ENCODE measurements at places on chromosomes 12 and 14.
A peak's percentile ranks its signal among the peaks of the same experiment; 100 is the strongest.

GRCh38 chr12:79737875-79738718 lies 47.3 kb upstream of the PAWR start:
- peak; percentile 8 for DNase-seq

DNA sequence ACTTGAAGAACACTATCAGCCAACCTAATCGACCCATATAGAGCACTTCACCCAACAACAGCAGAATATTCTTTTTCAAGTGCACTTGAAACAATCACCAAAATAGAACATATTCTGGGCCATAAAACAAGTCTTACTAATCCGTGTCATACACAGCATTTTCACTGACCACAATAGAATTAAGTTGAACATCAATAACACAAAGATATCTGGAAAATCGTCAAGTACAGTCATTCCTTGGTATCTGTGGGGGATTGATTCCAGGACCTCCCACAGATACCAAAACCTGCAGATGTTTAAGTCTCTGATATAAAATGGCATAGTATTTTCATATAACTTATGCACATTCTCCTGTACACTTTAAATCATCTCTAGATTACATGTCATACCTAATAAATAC lies 295.7 kb downstream of the BCL11B start:
- no peak for DNase-seq

GRCh38 chr12:54039417-54040147 lies 6.7 kb downstream of the HOXC5 start:
- DNase-seq: no peak

DNA sequence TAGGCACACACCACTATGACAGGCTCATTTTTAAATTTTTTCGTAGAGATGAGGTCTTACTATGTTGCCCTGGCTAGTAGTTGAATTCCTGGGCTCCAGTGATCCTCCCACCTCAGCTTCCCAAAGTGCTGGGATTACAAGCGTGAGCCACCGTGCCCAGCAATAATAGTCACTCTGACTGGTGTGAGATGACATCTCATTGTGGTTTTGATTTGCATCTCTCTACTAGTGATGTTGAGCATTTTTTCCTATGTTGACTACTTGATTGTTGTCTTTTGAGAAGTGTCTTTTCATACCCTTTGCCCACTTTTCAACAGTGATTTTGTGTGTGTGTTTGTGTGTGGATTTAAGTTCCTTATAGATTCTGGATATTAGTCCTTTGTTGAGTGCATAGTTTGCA lies 26.3 kb downstream of the ATP2A2 start:
- DNase-seq: no peak

DNA sequence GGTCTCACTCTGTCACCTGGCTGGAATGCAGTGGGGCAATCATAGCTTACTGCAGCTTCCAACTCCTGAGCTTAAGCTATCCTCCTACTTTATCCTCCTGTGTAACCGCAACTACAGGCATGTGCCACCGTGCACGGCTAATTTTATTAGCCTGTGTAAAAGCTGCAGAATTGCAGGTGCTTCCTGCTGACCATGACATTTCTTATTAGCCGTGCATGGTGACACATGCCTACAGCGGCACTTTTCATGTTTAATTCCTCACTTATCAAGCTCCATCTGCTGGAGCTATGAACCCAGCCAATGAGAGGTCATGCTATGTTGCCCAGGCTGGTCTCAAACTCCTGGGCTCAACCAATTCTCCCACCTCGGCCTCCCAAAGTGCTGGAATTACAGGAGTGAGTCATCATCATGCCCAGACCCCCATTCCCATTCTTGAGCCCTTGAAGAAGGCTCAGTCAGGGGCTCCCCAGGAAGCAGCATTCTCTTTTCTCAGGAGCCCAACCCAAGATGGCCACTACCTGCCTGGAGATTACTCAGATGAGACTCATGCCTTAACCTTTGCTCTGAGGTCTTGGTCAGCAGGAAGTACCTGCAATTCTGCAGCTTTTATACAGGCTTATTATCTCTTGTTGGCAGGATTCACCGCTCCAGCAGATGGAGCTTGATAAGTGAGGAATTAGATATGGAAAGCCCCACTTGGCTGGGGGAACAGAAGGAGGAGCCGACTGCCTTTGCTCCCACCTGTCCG lies 503.2 kb downstream of the MED13L start:
- no peak for DNase-seq

GRCh38 chr14:71789005-71789404 lies 143.2 kb upstream of the RGS6 start:
- no peak for DNase-seq

- no peak for DNase-seq
Observed at GRCh38 chr14:100471441-100472093, 115.7 kb downstream of the BEGAIN start.

GRCh38 chr14:74134484-74134883 lies 49.7 kb downstream of the LIN52 start:
- DNase-seq: no peak

DNA sequence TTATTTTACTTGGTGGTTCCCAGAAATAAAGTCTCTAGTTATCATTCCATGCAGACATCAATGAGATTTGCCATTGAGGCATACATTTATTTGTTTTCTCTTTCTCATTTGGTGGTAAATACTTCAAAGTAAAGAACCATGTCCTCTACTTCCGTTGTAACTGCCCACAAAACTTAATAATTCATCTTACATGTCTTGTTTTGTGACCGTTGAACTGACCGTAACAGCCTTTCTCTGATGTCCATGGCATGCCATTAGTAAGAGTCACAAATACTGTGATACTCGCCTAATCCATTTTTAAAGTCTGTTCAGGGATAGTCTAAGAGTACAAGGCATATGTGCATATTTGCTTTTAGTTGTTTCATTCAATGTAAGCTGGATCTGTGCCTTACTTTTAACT lies 145.3 kb downstream of the ETV6 start:
- DNase-seq: no peak

GRCh38 chr12:55861871-55862270 lies 19.1 kb upstream of the MMP19 start:
- no peak for DNase-seq

DNA sequence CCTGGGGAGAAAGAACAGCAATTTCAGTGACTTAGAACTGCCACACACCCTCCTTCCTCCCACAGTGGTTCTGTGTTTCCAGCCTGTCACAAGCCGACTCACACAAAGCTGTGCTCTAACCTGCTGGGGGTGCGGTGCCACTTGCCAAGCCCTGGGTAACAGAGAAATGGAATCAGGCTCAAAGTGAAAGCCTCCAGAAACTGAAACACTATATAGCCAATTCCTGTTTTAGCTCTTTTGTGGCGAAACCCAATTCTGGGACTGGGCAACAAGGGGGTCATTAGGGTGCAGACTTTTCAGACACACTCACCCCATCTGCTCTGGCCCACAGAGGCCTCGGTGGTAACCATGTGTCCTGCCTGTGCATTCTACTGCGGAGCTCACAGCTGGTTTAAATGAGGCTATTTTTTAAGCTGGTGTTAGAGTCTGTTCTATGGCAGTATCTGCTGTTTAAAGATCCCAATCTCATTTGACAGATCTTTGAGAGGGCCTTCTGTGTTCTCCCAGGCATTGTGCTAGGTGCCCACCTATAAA lies 15.2 kb upstream of the ACTR6 start:
- no peak for DNase-seq

DNA sequence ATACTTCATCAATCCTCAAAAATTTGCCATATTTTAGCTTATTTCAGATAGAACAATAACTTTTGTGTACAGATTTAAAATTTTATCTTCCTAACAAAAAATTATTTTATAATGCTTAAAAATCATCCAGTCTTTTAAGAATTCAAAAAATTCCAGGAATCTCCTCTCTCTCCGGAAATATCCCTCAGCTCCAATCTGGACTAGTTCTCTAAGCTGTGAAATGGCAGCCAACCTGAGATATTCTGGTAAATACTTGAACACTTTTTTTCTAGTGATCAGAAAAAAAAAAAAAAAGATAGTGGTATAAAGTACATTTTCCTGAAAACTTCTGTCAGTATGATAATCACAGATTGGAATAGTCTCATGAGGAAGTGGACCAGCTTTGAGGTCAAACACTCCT lies 57.6 kb downstream of the SSPN start:
- no peak for DNase-seq

DNA sequence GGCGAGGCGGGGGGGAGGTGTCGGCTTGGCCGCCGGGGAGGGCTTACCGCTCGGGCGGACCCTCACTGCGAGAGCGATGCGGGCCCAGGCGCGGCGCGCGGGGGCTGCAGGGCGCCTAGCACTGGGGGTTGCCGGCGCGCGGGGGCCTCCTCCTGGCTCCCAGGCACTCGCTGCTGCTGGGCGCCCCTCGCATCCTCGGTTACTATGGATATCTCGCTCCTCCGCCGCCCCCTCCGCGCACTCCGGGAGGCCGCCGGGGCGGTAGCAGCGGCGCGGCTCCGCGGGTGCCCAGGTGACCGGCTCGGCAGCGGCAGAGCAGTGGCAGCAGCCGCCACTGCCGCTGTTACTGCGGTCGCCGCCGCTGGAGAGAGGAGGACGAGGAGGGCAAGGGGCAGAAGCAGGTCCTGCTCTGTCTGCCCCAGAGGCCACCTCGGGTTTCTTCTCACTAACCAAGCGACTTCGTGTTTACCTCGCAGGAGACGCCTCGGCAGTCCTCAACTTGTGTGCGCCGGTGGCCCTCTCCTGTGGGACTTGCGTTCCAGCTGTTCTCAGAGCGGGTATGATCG lies 250.1 kb downstream of the APAF1 start:
- no peak for DNase-seq

GRCh38 chr12:27898022-27898421 lies 74.5 kb downstream of the PTHLH start:
- DNase-seq: no peak

GRCh38 chr14:92600318-92601053 lies 86.9 kb downstream of the RIN3 start:
- no peak for DNase-seq

GRCh38 chr12:55227643-55228042 lies 6.8 kb downstream of the OR10A7 start:
- DNase-seq: no peak

DNA sequence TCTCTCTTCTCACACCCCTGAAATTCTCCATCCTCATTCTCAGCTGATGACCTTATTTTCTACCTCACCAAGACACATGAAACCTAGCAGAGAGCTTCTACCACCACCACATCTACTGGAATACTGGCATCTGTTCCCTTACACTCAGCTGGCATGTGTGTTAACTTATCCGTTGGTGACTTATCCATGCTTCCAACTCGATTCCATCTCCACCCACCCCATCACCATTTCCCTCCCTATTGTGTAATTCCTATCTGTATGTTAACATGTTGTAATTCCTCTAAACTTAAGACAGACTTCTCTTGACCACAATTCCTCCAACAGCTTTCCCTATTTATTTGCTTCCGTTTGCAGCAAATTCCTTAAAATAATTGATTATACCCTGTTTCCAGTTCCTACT lies 15.4 kb downstream of the C1S start:
- no peak for DNase-seq

DNA sequence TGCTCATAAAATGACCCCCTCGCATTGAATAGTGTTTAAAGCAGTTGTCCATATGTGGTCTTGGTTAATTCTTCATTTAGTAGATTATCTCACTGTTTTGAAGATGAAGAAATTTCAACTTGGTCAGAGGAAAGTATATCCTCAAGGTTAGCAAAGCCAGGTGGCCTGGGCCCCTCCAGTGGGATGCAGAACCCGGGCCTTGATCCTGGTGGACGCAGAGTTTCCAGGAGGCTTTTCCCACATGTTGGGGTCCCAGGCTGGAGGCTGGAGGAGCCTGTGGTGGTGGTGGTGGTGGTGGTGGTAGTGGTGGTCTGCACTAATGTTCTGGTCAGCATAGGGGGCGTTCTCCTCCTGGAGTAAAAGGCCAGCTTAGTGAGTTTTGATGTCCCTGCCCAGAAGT lies 85.9 kb downstream of the ESRRB start:
- DNase-seq: no peak

DNA sequence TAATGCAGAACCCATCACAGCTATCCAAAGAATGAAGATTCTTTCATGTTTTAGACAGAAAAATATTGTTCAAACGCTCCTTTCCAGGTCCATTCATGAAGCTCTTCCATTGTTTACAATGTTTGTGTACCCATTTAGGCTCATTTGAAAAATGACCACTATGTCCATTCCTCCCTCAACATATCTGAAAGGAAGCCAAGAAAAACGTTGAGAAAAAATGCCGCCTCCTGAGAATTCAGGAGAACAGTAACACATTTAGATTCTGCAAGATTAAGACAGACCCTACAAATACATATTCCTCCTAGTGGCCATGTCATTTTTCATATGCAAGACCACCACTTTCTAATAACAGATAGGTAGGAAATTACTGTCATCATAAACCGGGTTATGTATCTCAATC lies 124.4 kb downstream of the SLC25A21 start:
- no peak for DNase-seq

DNA sequence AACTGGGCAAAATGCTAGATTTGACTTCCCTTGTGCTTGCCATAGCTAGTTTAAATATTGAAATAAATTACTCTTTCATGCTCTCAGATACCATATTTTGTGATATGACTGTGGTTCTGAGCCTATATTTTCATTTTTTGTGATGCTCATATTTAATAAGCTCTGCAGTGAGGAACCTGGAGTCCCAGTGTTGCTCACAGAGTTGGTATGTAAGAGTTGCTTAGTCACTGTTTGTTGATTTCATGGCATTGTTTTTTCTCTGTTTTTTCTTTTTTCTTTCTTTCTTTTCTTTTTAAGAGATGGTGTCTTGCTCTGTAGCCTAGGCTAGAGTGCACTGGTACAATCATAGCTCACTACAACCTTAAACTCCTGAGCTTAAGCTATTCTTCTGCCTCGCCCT lies 750.5 kb upstream of the TMEM132C start:
- no peak for DNase-seq

- DNase-seq: no peak
Observed at GRCh38 chr14:100566586-100566985, 20.6 kb downstream of the BEGAIN start.
